ENCODE measurements at places on chromosomes 12 and 14. TPM values are rescaled to one million over a fixed set of nuclear protein-coding genes. Genes with fewer than 3 reads are reported as not detected.

ARL1 gene
- total RNA-seq: 59.6 TPM

ABCD2 gene
- 0.03 TPM for total RNA-seq

C1QL4 gene
- 2.2 TPM for total RNA-seq

PLA2G1B gene
- not detected for total RNA-seq

HHIPL1 gene
- not detected for total RNA-seq

THTPA gene
- total RNA-seq: 23.6 TPM

KERA gene
- not detected for total RNA-seq

SIX1 gene
- total RNA-seq: 7.7 TPM

PTCSC3 gene
- not detected for total RNA-seq

MIP gene
- not detected for total RNA-seq

ETFRF1 gene
- total RNA-seq: 13.8 TPM

SOAT2 gene
- total RNA-seq: not detected

DTX3 gene
- 28.2 TPM for total RNA-seq

NXPH4 gene
- total RNA-seq: 5.1 TPM

FZD10 gene
- total RNA-seq: not detected

TMEM132C gene
- total RNA-seq: not detected

SLC25A29 gene
- 32.6 TPM for total RNA-seq

MAP1LC3B2 gene
- 0.26 TPM for total RNA-seq

GLIPR1L1 gene
- not detected for total RNA-seq

ABHD12B gene
- not detected for total RNA-seq

ADAM21 gene
- 0.04 TPM for total RNA-seq

CCDC38 gene
- total RNA-seq: not detected

IL26 gene
- total RNA-seq: not detected

PLEK2 gene
- not detected for total RNA-seq

RBM25 gene
- total RNA-seq: 35.5 TPM

INHBC gene
- not detected for total RNA-seq

CYP46A1 gene
- not detected for total RNA-seq

RAPGEF3 gene
- 3.5 TPM for total RNA-seq

REM2 gene
- total RNA-seq: 0.11 TPM

CD4 gene
- 0.04 TPM for total RNA-seq

THAP2 gene
- 1.2 TPM for total RNA-seq

Data from A375 (cell line).